CD4-positive, alpha-beta T cell treated with Interferon gamma for 1 hour (primary cell): ENCODE measurements at places on chromosomes 1 and 21.

DNA sequence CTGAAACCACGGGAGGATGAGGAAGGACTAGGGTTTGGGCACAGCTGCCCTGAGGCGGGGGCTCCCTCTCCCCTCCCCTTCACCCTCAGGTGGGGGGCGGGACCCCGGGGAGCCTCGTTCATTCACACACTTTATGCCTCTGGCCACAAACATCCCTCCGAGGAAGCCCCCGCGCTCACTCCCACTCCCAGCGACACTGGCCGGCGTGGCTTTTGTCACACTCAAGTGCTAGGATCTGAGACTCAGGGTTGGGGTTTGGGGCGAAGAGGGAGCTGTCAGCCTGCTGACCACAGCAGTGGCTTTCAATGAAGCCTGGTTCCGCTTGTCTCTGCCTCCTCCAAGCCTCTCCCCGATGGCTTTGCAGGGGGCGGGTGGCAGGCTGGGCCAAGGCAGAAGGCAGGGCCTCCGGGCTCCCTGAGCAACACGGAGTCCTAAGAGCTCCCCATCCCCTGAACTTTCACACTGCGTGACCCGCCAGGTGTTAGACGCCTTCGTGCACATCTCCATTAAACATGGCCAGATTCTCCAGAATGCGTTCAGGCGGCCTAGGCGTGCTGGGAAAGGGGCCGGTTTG is 178.1 kb downstream of the NPHP4 start:
- DNase-seq, result no peak

DNA sequence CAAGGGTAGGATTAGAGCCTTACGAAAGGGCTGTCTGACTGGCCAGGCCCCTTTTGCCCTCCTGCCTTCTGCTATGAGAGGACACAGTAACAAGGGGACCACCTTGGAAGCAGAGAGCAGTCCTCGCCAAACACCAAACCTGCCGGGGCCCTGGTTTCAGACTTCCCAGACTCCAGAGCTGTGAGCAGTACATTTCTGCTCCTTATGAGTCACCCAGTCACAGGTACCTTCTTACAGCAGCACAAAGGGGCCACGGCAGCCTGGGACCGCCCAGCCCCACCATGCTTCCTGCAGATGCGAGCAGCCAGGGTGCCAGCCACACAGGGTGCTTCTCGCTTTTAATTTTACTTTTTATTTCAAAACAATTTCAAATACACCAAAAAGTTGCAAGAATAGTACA is 17.2 kb upstream of the POFUT2 start:
- DNase-seq, result no peak

- no peak for DNase-seq
Measured at GRCh38 chr1:4172644-4173599, 272.9 kb upstream of the C1orf174 start.

GRCh38 chr1:9019896-9020295 is 6.3 kb downstream of the SLC2A7 start:
- DNase-seq, result no peak
